ENCODE measurements at places on chromosomes 2 and 18.

- no peak for DNase-seq
Observed at GRCh38 chr2:232275670-232276069, 102.9 kb upstream of the ALPP start.

GRCh38 chr2:156343940-156344301 lies 11.4 kb upstream of the NR4A2 start:
- no peak for DNase-seq

DNA sequence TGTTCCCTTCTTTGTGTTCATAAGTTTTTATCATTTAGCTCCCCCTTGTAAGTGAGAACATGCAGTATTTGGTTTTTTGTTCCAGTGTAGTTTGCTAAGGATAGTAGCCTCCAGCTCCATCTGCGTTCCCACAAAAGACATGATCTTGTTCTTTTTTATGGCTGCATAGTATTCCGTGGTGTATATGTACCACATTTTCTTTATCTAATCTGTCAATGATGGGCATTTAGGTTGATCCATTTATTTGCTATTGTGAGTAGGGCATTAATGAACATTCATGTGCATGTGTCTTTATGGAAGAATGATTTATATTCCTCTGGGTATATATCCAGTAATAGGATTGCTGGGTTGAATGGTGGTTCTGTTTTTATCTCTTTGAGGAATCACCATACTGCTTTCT lies 33.4 kb downstream of the CARF start:
- DNase-seq = no peak

DNA sequence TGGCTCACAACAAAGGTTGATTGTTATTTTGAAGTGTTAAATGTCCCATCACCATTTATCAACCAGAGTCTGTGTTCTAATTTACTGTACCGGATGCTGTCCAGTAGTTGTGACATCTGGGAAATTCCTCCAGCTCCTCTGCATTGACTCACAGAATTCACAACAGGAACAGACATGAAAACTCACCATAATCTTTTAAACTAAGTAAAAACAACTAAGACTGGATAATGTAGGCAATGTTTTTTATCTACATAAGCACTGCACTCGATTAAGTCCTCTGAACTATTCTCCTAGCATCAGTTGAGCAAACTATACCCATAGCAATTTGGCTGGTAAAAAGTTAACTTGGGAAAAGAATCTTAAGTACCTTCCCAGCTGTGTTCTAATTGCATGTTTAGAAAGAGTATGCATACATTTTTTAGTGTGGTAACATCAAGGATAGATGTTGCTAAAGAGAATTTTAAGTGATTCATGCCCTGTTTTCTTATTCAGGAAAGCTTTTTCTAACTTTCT lies 42.9 kb upstream of the MYO1B start:
- no peak for DNase-seq

DNA sequence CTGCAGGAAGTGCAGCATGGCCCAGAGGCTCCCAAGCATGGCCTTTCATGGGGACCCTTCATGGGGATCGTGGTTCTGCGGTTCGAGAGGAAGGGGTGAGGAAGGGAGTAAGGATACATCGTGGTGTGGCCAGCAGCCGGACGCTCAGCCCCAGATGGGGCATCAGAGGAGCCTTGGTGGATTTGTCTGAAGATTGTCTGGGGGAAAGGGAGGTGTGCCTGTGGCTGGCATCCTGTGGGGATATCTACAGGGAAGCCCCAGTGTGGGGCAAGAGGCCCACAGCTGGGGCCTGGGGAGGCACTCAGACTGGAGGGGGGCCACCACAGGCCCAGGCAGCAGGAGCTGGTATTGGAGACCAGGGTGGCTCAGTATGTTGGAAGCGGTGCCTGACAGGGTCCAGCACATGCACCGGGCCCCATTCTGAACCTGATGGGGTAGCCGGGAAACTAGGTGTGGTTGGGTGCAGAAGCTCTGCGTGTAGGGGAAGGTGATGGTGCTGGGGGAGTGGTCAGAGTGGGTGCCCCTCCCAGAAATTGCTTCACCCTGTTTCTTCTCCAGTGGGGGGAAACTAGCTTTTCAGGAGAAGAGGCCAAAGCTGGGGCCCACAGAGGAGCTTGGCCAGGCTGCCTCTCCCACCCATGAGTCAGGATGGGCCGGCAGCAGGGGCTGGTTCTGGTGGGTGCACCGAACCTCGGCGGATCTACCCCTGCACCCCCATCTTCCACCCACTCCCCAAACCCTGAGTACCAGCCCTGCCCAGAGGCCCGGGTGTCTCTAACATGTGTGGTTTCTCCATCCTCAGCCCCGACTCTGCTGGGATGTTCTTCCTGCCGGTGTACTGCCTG lies 274.4 kb upstream of the HDAC4 start:
- DNase-seq = no peak

DNA sequence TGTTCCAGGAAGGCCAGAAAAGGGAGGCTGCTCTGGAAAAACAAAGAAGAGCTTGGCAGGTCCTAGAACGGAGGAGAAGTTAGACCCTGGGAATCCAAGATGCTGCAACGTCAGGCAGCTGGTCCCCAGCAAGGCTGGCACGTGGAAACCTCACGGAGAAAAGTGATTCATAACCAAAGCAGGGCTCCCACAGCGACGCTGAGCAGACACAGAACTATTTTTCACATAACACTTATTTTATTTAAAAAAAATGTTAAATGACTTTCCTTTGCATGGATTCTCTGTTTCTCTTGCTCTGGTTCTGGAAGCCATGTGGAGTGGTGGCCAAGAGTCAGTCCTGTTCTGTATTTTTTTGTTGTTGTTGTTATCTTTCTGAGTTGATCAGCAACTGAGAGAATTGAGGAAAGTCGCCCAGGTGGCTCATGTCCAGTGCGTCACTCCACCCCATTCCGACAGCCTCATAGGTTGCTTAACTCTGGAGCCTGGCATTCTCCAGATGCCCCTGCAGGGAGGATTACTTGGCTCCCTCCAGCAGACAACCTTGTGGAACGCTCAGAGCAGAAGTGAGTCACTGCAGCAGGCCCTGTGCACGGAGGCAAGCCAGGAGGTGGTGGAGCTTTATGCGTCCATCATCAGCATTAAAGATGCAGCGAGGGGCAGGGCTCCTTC lies 229.9 kb upstream of the HDAC4 start:
- DNase-seq = no peak

GRCh38 chr2:229081411-229081810 lies 189.7 kb downstream of the PID1 start:
- no peak for DNase-seq

- no peak for DNase-seq
Observed at GRCh38 chr2:173232956-173233744, 121.5 kb upstream of the CDCA7 start.

DNA sequence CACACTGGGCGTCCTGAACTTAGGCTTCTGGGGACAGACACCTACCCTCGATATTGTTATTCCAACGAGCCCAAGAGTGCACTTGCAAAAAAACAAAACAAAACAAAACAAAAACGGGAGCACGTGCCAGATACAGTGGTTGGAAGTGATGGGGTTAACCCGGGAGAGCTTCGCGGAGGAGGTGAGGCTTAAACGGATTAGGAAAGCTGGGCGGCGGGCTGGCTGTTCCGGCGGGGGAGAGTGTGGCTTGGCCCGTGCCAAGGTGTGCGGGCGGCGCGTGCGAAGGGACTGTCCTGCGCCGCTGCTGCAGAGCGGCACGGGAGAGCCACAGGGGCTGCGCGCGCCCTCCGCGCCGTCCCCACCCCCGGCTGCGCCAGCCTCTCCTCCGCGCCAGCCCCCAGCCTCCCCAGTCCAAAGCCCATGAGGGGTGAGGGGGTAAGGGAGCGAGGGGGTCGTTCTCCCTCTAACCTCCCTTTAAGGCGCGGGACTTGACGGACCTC lies 1.5 kb upstream of the SLC30A3 start:
- no peak for DNase-seq

DNA sequence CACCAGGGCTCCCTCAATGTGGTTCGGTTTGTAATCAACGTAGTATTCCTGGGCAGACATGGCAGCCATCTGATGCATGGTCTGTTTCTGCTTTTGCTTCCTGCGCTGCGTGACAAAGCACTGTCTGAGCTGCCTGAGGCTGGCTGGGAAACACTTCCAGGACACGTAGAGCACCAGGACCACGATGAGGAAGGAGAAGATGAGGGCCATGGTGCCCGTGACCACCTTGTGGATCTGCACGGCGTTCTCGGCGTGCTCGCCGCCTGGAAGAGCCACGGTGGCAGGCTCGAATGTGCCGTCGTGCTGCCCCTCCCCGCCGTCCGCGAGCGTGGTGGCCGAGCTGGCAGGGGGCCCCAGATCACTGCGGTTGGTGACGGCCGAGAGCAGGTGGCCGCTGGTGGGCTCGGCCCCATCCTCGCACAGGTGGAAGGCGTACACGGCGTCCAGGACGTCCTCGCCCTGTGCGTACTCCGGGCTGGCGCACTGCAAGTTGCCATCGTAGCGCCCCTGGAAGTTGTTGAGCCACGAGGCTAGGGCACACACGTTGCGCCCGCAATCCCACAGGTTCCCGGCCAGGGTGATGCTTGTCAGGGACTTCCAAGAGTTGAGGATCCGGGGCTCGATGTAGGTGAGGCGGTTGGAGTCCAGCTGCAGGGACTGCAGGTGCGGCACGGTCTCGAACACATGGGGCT lies 2.1 kb downstream of the LRRTM1 start:
- DNase-seq = no peak

DNA sequence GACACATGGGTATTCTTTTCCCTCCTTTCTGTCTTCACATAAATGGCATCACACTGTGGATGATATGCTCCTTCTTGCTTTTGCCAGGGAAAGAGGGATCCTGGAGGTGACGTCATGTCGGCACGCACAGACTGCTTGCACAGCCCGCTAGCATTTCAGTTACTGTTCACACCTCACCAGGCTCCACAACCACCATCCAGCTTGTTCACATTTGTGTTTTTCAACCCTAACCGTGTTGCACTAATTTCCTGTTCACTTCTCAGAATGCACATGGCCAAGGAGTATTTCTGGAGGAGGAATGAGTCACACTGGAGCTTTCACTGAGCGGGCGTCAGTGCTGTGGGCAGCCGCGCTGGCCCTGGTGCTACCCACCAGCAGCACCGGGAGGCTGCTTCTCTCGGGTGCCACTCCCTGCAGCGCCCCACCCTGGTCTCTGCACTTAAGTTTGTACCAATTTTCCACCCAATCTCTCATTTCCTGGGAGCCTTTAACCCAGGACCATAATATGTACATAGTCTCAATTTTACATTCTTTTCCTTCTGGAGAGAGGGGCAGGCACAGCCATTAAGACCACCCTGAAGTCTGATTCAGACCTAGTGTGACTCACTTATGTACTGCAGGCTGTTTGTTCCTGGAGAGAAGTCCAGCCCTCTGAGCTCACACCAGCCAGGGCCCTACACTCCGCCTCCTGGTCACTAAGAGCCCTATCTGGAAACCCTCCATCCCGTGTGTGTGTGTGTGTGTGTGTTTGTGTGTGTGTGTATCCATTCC lies 65.1 kb downstream of the MBP start:
- peak; percentile 60 for DNase-seq

DNA sequence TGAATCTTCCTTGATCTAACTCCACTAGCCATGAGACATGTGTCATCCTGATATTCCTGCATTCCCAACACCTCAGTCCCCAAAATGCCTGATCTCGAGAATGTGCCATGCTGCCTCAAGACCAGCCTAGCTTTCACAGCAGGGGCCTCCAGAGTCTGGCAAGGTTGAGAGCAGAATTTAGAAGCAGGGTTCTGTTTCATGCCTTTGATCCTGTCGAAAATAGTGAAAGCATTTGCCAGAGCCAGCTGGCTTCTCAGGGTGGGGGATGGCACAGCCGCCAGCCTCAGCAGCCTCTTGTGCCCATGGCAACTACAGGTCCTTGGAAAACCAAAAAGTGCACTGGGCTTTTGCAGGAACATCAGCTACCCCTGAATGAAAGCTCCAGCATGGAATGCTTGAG lies 143.5 kb downstream of the RTN4 start:
- no peak for DNase-seq

DNA sequence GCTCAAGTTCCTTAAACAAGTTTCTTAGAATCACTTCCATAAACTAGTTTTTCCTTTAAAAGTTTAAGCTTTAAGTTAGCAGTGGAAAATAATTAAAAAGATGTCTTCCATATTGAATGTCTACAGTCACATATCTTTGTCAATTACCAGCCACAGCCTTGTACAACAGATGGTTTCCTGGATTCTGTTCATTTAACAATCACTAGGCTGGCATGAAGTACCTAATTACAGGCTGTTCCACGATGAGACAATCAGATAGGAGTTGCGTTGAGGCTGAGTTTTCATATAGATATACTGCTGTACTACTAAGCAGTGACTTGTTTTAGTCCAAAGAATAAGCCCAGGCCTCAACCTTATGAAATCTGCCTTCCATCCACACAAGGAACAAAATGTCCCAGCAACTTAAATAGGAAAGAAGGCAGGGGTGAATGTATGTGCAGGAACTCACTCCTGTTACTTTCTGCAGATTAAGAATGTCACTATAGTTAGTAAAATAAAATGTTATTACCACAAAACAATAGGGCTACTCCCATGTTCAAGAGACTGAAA lies 131.0 kb downstream of the ZAP70 start:
- DNase-seq = no peak

- DNase-seq = no peak
Observed at GRCh38 chr2:127128445-127128904, 21.5 kb upstream of the BIN1 start.

GRCh38 chr2:64336171-64336570 lies 117.8 kb upstream of the LGALSL start:
- no peak for DNase-seq

- no peak for DNase-seq
Observed at GRCh38 chr2:102433973-102434654, 11.2 kb downstream of the IL18RAP start.

DNA sequence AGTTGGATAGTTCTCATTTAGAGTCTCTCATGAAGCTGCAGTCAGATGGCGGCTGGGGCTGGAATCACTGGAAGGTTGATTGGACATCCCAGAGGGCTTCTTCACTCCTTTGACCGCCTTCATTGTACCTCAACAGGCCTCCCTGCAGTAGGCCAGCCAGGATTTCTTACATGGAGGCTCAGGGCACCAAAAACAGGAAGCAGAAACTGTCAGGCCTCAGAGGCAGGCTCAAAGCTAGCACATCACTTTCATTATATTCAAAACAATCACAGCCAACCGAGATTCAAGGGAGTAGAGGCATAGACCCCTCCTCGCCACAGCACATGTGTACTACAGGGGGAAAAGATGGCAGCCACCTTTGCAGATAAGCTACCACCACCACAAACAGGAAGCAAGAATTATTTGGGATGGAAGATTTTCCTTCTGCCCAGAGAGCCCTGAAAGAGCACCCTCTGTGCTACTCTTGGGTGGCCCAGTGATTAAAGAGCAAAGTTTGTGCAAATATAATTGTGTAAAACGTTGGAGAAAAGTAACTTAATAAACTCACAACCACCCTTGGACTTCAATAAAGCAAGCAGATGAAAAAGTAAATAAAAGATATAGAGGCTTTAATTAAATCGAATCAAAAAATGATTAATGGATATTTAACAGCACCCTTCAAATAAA lies 155.3 kb downstream of the GFPT1 start:
- DNase-seq = no peak

- no peak for DNase-seq
Observed at GRCh38 chr2:207833251-207833751, 63.6 kb upstream of the FZD5 start.

GRCh38 chr2:45777996-45778719 lies 126.7 kb downstream of the PRKCE start:
- DNase-seq = no peak

GRCh38 chr2:60544954-60545560 lies 8.4 kb downstream of the BCL11A start:
- no peak for DNase-seq
